ENCODE measurements at places on chromosomes 5 and 9.

DNA sequence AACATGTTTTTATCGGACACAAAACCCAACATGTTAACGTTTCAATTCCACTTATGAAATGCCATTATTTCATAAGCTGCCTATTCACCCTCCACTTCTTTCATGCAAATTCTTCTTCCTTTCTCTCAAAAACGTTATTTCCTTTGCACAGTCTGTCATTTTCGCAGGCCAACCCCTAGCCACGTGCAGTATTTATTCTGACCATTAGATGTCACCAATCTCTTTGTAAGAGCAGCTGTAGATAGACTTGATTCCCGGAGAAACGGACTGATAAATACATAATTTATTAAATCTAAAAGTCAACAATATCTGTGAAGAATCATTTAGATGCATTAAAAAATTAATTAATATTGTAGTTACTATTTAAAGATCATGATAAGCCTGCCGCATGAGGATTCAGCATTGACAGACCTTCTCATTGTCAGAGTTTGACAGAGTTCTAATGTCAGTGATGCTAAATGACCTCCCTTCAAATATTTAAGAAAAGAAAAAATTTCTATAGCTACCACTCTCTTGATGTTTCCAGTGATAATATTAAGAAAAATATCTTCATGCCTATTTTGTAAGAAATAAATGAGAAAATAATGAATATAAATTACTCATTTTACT lies 933.6 kb downstream of the CDH12 start:
- DNase-seq, result no peak

- no peak for DNase-seq
Observed at GRCh38 chr9:68872026-68872501, 141.8 kb downstream of the PRKACG start.

DNA sequence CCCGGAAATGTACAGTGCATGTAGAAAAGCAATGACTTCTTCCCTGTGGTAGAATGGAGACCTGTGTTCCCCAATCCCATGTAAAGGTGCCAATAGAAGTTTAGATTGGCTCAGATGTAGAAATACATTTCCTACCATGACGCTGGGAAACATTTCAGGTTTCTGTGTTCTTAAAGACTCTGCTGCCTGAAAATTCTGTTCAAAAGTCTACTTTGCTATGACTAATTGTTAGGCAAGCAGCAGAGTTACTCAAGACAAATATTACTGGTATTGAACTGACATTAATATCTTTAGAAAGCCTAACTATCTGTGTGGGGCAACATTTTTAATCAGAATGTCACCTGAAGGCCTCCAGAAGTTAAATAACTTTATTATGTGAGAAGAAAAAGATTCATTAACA lies 75.5 kb upstream of the ELL2 start:
- no peak for DNase-seq

DNA sequence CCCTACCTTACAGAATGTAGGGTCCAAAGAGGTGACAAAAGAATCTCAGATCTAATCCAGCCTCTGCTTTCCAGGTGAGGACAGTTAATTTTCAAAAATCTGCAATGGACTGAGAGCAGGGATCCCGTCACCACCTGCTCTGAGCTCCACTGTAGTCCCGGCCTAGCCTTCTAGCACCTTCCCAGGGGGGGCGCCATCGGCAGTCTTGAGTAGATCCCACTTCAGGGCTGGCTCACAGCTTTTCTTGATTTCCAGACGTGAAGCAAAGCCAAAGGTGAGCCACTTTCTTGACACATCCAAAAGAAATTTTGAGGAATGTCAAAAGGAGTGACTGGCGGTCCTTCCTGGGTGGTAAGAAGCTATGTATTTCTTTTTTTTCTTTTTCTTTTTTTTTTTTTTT lies 114.1 kb downstream of the SYK start:
- no peak for DNase-seq

- DNase-seq, result no peak
Observed at GRCh38 chr9:73146111-73146815, 5.4 kb upstream of the ANXA1 start.

DNA sequence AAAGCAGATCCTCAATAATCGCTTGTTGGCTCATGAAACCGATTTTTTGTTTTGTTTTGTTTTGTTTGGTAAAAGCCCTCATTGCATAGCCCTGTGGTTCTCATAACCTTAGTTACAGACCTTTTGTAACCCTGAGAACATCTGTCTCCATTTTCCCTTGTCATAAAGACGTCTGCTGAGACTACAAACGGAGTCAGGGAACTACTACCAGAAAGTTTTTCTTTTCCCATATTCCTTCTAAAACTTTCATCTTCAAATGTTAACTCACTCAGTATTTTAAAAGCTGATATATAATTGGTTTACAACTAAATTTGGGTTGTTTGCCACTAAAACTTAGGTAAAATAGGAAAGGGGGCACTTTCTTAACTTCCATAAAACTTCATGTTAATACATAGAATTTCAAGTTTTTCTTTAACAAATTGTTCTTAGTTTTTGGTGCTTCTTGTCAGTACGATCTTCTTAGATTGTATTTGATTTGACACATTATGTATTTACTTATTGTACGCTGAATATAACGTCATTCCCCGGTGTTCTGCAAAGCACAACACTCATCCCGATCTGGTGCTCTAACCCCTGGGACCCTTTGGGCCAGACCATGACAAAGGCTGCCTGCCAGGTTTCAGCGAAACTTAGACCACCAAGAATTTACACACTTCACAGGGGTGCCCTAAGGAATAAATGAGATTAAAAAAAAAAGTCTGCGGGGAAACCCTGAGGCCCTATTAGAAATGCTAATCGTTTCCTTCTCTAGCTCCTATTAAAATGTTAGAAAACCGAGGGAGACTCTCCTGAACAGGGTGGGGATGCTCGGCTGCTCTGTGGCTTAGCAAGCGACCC lies 1.1 kb upstream of the ANP32B start:
- no peak for DNase-seq

DNA sequence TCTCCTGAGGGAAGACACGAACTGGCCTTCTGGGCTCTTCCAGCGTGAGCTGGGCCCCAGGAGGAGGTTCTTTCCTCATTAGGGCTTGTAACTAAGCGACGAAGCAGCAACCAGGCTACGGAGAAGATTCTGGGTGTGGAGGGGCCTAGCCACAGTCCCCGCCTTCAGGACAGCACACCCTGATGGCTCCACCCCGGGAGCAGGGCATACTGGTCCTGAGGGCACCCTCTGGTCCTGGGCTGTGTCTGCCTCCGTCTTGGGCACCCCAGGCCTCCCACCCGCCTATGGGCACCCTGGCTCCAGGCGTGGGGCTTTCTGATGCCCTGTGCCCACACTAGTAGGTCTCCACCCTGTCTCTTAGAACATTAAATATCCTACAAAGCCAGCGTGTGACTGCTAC lies 136.4 kb downstream of the OLFM1 start:
- no peak for DNase-seq

- no peak for DNase-seq
Observed at GRCh38 chr9:138003485-138004190, 126.1 kb downstream of the CACNA1B start.

- no peak for DNase-seq
Observed at GRCh38 chr5:166992874-166993722, 1298.3 kb upstream of the WWC1 start.

- DNase-seq, result no peak
Observed at GRCh38 chr5:4576161-4576748, 563.9 kb upstream of the ADAMTS16 start.

DNA sequence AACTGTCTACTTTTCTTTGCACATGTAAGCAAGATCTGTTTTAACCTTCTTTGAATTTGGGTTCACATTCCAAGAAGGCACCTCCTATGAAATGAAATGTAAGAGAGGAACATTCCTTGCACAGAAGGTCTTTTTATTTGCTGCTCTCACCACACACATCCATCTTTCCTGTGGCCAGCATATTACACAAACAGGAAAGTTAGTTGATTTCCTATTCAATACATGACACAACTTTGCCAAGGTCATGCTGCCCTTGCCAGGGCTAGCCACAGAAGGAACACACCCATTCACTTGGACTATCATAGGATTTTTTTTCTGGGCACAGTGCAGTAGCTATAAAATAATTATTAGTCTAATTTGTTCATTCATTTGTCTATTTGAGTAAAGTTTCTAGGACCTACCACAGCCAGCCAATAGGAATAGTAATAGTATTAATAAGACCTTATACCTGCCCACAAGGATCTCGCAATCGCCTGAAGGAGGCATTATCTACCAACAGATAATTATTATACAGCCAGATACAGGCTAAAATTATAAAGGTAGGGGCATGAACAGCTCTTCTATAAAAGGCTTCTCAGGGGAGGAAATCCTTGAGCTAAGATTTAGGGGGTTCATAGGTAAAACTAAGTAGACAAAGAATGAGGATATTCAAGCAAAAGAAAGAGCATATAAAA lies 78.1 kb upstream of the NREP start:
- DNase-seq, result no peak

DNA sequence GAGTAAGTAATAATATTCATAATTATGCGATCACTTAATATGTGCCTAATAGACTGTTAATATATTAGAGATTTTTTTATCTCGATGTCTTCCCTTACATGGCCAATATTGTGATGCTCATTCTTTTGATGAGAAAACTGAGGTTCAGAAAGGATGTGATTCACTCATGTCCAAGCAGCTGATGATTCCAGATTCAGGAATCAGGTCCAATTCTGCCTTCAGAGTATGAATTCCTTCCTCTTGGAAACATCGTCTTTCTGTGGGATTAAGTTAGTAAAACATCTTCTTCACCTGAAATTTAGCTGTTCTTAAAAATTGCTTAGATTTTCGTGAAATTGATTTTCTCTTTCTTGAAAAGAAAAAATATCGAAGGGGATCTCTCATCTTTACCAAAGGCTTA lies 242.5 kb upstream of the RFX3 start:
- DNase-seq, result no peak

DNA sequence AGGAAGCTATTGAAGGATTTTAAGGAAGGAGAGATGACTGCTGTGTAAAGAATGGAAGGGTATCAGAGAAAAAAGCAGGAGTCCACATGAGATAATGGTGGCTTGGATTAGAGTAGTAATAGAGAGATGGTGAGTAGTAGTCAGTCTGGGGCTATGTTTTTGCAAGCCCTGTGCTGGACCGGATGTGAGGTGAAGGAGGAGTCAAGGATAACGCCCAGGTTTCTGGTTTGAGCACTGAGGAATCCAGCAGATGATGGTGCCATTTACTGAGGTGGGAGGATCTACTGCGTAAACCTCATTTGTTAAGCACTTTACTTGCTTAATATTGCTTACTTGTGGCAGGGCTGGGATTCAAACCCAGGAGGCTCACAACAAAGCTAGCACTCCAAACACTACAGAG lies 1.1 kb downstream of the TIGD6 start:
- DNase-seq, result no peak
